Fibroblast of skin of right biceps (primary cell): ENCODE measurements at places on chromosomes 6 and 20.
A peak's percentile ranks its signal among the peaks of the same experiment; 100 is the strongest.

- no peak for DNase-seq
Observed at GRCh38 chr6:69801225-69801624, 4.4 kb upstream of the LMBRD1 start.

DNA sequence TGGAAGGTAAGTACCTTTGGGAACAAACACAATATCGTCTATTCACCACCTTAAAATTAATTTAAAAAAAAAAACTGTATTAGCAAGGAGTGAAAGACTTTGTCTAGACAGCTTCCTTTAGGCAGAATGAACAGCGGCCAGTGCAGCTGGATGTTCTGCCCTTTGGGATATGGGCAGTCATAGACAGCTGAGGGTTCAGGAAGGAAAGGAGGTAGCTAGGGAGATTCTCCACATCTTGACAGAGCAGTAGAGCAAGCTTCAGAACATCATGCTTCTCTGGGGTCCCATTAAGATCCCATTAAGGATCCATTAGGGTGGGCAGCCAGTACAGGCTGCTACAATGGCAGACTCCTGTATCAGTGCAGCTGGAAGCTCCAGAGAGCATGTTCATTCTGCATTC is 46.5 kb upstream of the PLCB4 start:
- no peak for DNase-seq

DNA sequence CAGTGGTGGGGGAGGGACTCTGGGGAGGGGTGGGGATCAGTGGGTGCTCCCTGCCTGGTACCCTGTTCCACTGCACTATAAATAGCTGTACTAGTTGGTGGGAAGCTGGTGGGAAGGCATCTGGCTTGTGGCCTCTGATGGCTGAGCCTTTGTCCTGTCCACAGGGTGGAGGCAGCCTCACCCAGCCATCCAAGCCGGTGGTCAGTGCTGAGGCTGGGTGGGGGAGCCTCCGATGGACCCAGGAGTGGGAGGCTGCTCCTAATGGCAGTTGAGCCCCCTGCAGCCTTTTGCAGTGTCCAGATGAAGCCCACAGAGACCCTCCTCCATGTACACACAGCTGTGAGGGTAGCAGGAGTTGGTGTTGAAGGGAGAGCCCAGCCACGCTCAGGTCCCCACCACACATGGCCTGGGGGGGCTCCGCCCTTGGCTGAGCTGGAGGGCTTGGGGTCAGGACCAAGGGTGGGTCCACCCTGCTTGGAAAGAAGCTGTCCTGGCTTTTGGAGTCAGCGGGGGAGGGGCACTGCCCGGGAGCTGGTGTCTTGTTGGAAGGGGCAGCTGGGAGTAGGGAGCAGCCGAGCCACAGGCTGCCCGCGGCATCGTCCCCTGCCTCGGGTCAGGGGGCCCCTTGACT is 2.5 kb downstream of the PPDPF start:
- DNase-seq = no peak

DNA sequence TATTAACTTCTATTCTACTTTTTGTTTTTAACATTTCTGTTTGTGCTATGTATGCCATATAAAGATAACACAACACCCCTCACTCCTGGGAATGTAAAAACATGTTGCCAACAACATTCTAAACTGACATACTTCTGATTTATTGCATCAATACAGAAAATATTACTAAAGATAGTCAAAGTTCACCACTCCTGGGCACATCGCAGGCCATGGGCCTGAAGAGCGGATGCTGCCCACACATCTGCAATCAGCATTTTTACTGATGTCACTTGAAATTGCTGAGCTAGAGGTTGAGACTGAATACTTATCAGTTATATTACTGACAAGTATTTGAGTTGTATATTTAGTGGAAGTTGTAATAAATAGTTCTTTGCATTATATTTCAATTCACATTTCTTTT is 711.9 kb upstream of the EPHA7 start:
- DNase-seq = no peak

GRCh38 chr6:20566109-20566508 is 31.9 kb downstream of the CDKAL1 start:
- DNase-seq = no peak

DNA sequence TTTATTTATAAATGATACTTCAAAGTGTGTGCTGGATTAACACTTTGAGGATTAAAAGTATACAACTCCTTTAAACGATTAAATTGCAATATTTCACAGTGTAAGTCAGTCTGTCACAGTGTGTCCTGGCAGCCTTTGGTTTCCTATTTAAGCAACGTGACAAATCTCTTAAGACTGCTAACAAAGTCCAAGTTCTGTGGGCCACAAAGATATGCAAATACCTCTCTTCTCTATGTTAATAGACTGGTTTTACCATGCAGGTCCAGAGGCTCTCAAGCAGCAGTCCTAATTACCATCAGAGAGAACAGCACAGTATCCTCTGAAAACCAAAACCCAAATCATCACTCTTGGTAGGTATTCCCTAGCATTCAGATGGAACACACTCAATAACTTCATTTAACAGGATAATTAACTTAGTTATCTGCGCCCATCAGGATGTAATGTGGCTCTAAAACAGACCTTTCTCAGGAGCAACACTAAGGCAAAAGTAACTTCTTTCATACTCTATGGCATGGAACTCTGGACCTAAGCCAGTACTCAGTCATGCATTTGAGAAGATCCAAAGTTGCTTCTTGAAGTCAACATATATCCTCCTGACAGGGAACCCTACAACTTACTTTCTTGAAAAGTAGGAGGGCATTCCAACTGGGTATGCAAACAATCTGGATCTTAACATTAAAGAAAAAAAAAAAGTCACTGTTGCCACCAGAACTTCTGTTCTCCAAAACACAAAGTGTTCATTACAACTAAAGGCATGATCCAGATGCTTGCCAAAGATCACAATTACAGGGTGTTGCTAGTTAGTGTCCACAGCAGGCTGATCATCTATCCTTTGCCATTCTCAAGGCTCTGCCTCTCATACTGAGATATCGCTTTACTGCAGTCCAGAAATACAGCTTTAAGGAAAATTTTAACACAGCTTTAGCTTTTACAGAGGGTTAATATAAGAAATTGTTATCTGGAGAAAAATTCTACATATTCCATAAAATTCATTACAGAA is 53.2 kb downstream of the MAN1A1 start:
- peak; percentile 15 for DNase-seq

GRCh38 chr6:96878143-96878542 is 19.5 kb downstream of the NDUFAF4 start:
- DNase-seq = peak; percentile 31
